ENCODE measurements at places on chromosomes 11 and 22.
A peak's percentile ranks its signal among the peaks of the same experiment; 100 is the strongest.

GRCh38 chr11:2932850-2933251 lies 3.6 kb upstream of the PHLDA2 start:
- no peak for DNase-seq

DNA sequence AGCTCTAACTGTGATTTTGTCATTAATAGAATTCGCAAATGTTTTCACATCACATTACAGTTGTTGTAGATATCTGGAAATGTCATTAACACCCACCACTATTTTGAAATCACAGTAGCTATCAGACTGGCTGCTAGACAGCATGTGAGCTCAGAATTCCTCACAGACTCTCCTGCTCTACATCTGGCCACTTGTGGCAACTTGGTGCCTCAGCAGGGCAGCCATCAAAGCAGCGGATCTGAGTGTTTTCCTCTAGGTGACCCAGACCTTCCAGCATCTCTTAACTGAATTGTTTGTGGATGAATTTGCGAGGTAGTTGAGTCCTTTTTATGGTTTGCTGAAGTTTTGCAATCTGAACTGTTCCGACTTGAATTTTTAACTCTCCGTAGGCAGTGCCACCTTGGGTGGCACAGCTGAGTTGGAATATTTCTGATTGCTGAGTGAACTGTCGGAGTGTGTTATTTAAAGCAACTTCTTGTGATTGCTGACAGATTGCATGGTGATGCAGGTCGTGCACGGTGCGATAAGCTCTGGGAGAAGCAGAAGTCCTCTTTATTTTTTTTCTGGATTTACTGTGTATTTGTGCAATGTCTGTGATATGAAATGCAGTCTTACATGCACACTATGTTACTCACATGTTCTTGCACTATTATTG lies 114.0 kb upstream of the PLET1 start:
- DNase-seq = no peak

DNA sequence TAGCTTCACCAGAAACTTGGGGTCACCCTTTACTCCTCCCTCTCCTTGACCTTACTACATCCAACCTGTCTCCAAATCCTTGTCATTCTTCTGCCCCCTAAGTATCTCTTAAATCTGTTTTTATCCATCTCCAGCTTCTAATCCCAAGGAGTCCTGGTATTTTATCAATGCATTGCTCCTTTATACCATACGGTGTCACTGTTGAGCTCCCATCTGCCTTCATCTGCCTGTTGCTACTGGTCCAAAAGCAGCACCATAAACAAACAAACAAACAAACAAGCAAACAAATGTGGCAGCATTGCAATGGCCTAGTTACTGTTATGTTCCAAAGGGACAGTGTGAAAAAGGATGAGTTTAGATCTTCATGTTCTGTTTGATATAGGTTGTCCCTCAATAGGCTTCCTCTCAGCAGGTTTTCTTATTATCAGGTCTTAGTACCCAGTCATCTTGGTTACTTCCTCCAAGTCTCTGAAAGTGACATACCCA lies 34.2 kb downstream of the DNHD1 start:
- peak; percentile 47 for DNase-seq

DNA sequence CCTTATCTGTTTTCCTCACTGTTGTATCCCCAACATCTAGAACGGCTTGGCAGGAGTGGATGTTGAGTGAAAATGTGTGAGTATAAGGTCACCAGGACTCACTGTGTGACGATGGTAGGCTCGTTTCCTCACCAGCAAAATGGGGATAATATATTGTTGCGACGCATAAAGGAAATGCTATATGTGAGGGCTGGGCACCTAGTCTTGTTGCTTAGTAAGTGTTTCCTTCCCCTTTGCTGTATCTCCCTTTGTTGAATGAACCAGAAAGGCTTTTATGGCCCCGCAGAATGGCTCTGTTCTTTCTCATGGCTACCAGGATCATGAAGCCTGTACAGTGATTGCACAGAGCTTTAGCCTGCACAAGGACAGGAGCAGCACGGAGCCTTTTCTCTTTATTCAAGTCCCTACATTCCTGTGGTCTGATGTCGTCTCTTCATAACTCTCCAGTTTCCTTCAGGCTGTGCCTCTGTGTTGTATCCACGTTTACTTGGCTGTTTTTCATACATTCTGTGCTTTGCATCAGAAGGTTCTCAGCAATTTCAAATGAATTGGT lies 5.4 kb downstream of the TNRC6B start:
- no peak for DNase-seq

DNA sequence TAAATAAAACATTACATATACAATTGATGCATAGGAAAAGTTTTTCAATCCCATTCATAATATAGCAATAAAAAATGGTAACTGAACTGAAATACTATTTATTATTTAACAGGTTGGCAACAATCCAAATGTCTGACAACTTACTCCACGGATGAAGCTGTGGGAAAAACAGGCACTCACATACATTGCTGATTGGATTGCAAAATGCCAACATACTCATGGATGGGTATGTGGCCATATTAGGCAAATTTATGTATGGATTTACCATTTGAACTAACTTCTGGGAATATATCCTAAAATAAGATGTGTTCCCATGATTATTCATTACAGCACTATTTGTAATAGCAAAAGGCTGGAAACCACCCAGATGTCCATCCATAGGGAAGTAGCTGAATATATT lies 3.2 kb upstream of the BIRC2 start:
- DNase-seq = no peak

DNA sequence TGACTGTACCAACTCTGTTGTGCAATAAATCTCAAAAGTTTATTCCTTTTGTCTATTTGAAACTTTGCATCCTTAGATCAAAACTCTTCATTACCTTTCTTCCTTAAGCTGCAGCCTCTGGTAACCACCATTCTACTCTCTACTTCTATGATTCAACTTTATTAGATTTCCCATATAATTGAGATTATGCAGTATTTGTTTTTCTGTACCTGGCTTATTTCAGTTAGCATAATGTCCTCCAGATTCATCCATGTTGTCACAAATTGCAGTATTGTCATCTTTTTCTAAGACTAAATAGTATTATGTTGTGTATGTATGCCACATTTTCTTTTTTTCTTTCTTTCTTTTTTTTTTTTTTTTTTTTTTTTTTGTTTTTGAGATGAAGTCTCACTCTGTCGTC lies 1176.3 kb upstream of the TENM4 start:
- no peak for DNase-seq

DNA sequence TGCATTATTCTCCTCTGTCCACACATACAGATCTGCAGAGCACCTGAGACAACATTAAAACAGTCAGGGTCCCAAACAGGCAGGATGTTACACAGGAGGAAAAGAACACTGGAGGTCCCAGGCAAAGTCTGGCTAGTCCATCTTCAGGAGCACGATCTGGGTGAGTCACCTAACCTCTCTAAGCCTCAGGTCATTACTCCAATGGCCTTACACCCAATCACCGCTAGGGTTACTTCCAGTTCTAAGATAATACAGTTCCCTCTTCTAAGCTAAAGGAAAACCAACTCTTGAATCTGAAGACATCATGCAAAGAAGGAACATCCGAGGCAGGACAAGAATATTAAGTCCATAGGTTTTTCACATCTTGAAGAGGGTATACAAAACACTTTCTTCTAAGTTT lies 24.5 kb downstream of the ASCC2 start:
- DNase-seq = no peak

- no peak for DNase-seq
These were observed 1.4 kb upstream of the SCN4B start for GRCh38 chr11:118153976-118154375.

DNA sequence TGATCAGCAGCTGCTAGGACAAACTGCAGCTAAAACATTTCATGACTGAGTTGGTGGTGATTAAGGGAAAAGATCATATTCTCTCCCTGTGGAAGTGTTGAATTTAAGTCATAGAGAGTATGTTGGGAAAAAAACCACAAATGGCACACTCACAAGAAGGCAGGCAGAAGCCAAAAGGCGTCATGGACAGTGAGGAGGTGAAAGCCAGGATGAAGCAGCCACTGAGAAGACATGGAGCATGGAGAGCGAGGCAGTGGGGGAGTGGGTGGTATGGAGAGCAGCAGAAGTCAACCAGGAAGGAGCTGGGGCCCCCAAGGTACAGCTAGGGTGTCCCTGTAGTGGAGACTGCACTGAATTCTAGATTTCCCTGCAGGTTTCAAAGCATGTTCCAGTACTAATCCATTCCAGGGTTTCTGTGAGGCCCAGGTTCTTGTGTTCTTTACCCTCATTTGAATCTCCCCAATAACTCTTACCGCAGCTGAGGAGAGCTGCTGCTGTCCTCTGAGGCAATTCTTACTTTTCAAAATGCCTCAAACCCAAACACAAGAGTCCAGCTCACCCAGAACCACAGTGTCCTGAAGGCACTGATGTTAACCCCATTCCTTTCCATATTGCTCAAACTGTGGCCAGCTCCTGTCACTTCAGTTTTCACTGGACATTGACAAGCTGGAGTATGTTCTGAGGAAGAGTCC lies 191.8 kb upstream of the E2F8 start:
- DNase-seq = no peak

DNA sequence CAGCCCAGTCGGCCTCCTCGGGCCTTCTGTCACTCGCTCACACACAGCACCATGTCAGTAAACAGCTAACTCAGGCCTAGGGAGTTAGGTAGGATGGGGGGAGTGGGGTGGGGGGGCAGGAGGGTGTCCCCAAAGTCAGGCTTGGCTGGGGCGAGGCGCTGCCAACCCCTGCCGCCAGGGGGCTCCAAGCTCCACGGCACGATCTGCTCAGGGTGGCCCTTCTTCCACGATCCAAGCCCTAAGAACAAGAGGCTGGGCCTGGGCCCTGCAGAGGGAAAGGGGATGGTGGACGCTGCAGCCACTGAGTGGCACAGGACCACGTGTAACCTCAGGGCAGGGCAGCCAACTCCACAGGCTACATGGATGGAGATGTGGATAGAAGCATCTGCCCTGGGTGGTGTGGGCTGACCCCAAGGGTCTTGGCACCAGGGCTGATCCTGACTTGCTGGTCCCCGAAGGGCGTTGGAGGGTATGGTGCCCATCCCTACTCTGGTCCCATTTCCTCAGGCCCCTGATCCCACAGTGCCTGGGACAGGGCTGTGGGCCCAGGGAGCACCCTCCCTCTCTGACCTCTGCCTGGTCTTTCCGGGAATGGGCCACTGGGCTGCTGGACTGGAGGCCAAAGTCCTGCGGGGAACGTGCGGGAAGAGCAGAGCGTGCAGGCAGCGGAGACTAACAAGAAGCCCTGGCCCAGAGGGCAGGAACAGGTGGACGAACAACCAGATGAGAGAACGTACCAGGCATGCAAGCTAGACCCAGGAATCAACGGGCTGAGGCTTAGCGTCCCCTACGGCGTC lies 29.1 kb upstream of the TXNRD2 start:
- DNase-seq = peak; percentile 33

All from LoVo (cell line).